ENCODE measurements at places on chromosomes 4 and X. TPM values are rescaled to one million over a fixed set of nuclear protein-coding genes. Genes with fewer than 3 reads are reported as not detected.

GRCh38 chr4:173246719-173247118, 78.1 kb downstream of the GALNT7 start:
- H3K4me1 ChIP-seq: peaks cover 8% of the 10 kb centered on the region
- no peaks in the 10 kb centered on the region for H3K36me3 ChIP-seq
- no peak for DNase-seq
- no peaks in the 10 kb centered on the region for H3K27me3 ChIP-seq
- no peak overlapping the region for H3K27ac ChIP-seq
- no peak overlapping the region for H3K4me3 ChIP-seq

DNA sequence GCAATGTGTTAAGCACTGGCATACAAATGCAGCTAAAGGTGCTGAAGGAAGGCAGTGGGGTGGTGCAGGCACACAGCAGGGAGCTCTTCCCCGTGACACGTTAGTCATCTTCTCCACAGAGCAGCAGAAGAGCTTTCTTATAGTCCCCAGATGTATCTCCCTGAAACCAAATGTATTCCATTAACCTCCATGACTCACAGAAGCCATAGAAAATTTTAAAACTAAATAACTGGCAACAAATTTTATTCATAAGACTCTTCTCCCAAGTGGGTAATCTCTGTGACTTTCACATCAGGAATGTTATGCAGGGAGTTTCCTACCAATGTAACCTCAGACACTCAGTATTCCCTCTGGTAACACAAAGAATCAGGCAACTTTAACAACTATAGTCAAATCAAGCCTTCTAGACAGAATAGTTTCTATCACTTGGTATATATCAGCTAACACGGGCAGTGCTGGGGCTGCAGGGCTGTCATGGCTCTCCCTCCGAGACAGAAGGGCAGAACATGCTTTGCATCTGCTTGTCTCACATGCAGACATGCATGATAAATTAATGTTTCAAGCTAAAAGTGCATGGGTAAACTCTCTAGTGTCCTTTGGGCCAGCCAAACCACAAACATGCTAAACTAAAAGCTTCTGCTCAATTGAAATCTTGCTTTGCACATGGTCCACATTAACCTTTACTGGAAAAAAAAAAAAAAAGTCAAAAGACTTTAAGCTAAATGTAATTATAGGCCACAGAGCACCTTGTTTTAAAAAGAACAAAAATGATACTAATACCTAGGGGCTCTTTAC, 28.2 kb downstream of the ANXA5 start:
- no peak for DNase-seq
- no peaks in the 10 kb centered on the region for H3K4me1 ChIP-seq
- no peaks in the 10 kb centered on the region for H3K27me3 ChIP-seq
- no peak overlapping the region for H3K4me3 ChIP-seq
- H3K27ac ChIP-seq: no peak overlapping the region

CT45A1 gene
- not detected for total RNA-seq

DNA sequence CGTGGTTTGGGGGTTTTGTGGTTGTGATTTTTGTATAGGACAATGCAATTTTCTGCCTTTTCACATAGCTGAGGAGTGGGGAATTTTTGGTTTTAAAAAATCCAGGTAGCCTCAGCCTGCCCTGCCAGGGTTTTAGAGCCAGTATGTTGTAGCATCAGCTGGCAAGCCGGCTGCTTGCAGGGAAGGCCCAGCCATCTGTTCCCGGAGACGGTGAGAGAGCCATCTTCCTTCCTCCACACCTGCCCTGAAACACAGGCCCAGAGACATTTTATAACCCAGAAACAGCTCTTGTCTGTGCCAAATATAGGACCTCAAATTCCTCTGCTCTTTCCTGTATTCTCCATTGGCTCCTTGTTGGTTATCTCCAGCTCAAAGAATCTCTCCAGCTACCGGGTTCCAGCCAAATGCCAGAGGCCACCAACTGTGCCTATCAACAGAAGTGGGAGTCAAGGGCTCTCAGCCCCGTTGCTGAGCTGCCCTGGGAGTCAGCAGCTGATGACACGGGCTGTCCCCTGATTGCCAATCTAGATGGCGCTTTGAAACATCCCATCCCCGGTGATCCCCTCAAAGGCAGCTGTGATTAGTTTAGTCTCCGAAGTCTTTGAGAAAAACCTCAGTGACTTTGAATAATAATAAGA, 595.2 kb downstream of the MID1IP1 start:
- DNase-seq: no peak

DNA sequence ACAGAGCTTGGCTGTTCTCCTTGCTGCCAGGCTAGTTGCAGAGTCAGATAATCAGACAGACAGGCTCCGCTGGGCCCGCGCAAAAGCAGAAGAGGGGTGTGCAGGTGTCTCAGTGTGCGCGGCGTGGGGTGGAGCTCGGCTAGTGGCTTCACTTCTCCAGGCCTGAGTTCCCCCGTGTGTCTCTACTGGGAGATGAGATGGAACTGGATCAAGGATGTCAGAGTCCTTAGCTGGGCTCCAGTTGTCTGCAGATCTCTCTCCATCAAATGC, 21.1 kb downstream of the HTRA3 start:
- DNase-seq: no peak
- no peaks in the 10 kb centered on the region for H3K36me3 ChIP-seq
- H3K27ac ChIP-seq: no peak overlapping the region
- H3K4me3 ChIP-seq: no peak overlapping the region
- no peaks in the 10 kb centered on the region for H3K4me1 ChIP-seq
